Thyroid gland (tissue), 4 donors: ENCODE measurements at places on chromosomes 7 and 10.
A peak's percentile ranks its signal among the peaks of the same experiment; 100 is the strongest.

- H3K4me3 ChIP-seq, result no peak overlapping the region
- no peaks in the 10 kb centered on the region for H3K27me3 ChIP-seq
- H3K27ac ChIP-seq, result no peak overlapping the region
- peaks cover 4% of the 10 kb centered on the region for H3K4me1 ChIP-seq
Measured at GRCh38 chr7:30738026-30738915, 13.7 kb upstream of the INMT start.

- H3K4me3 ChIP-seq, result no peak overlapping the region
- no peaks in the 10 kb centered on the region for H3K4me1 ChIP-seq
- H3K27me3 ChIP-seq, result no peaks in the 10 kb centered on the region
- no peaks in the 10 kb centered on the region for H3K36me3 ChIP-seq
- no peak overlapping the region for H3K27ac ChIP-seq
- DNase-seq, result no peak
Measured at GRCh38 chr7:115642194-115642593, 388.4 kb downstream of the TFEC start.

DNA sequence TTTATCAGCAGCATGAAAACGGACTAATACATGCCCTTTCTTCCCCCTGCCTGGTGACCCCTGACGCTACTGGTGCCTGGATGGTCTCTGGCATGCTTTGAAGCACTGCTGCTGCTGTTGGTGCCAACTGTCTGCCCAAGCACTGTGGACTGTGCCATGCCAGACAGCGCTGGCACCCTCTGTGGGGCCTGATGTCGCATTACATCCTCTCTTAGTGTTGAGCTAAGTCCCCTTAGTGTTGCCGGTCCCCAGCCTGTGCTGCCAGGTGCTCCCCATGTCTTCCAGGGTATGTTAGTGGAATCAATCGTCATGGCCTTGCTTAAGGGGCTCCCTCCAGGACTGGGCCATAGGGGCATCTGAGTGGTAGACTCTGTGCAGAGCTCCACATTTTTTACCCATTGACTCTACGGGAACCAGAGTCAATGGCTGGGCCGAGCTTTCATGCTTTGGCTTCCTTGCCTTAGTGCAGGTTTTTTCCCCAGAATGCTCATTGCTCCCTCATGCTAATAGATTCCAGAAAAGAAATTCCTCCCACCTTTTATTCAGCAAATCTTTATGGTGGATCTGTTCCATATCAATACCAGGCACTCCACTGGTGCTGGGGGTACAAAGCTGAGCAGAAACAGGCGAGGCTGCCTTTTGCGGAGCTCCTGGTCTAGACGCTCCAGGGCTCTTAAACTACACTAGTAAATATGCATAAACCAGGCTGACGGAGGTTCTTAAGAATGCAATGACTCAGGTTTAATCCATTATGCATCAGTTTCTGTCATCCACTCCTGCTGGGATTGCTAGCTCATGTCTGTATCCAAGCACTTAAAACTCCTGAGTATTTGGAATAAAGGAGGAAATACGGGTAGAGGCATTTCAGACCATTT is 21.8 kb upstream of the MRC1 start:
- DNase-seq, result no peak
- H3K36me3 ChIP-seq, result no peaks in the 10 kb centered on the region
- H3K4me3 ChIP-seq, result no peak overlapping the region
- H3K27me3 ChIP-seq, result no peaks in the 10 kb centered on the region
- no peak overlapping the region for H3K27ac ChIP-seq

DNA sequence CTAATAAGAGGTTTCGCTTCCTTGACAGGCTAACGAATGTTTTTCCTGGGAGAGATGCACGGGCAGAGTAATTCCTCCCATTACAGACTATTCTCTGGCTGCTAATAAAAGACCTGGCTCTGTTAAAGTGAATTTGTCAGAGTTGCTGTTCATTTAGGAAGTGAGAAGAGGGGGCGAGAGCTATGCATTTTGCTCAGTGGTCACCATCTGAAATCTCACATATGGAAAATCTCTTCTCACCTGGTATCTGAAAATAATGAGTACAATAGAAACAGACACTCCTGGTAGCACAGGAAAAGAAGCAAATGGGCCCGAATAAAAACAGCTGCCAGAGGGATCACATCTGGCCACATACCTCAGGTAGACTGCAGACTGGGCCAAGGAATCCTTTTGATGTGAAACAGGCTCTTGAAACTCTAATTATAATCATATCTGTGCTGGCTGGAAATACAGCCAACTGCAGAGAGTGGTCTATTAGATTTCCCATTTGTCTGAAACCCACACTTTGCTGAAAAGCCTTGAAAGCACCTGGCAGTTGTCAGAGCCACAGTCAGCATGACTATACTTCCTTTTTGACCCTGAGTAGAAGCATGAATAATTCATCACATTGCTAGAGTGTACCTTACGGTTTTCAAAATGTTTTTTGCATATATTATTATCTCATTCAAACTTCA is 33.6 kb downstream of the AOAH start:
- no peaks in the 10 kb centered on the region for H3K4me1 ChIP-seq
- H3K36me3 ChIP-seq, result no peaks in the 10 kb centered on the region
- no peak overlapping the region for H3K4me3 ChIP-seq

- H3K4me1 ChIP-seq, result peaks cover 2% of the 10 kb centered on the region
- H3K4me3 ChIP-seq, result no peak overlapping the region
- no peak overlapping the region for H3K27ac ChIP-seq
- H3K27me3 ChIP-seq, result no peaks in the 10 kb centered on the region
- no peak for DNase-seq
Measured at GRCh38 chr10:7311218-7311849, 99.5 kb downstream of the SFMBT2 start.

GRCh38 chr10:108663587-108663986 is 1259.7 kb downstream of the XPNPEP1 start:
- no peak overlapping the region for H3K4me3 ChIP-seq
- H3K27ac ChIP-seq, result no peak overlapping the region
- H3K27me3 ChIP-seq, result no peaks in the 10 kb centered on the region
- no peaks in the 10 kb centered on the region for H3K36me3 ChIP-seq
- no peak for DNase-seq
- no peaks in the 10 kb centered on the region for H3K4me1 ChIP-seq

DNA sequence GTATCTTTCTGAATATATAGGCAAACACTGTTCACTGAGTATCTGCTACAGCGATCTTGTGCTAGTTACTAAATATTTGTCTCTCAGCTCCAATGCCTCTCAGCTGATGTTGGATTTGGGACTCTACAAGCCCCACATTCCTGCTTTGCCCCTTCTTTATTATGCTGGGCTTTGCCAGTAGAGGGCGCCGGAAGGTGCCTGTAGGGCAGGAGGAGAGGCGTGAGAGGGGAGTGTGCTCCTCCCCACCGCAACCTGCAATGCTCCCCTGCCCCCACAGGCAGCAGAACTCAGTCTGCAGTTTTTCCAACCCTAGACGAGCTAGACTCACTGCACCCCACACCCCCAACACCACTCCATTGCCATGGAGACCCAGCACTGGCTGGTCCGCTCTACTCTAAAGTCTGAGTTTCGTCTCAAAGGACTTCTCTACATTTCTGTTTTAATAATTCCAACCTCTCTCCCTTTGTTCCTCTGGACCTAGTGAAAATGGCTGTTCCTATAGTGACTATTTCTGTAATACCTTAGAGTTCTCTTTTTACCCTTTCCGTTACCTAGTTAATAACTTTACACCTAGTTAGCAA is 337.6 kb downstream of the CCSER2 start:
- H3K36me3 ChIP-seq, result no peaks in the 10 kb centered on the region
- H3K4me3 ChIP-seq, result no peak overlapping the region
- H3K27me3 ChIP-seq, result no peaks in the 10 kb centered on the region
- no peak overlapping the region for H3K27ac ChIP-seq
- peaks cover 14% of the 10 kb centered on the region for H3K4me1 ChIP-seq

- no peaks in the 10 kb centered on the region for H3K4me1 ChIP-seq
- DNase-seq, result no peak
- H3K27me3 ChIP-seq, result no peaks in the 10 kb centered on the region
- H3K36me3 ChIP-seq, result no peaks in the 10 kb centered on the region
- no peak overlapping the region for H3K27ac ChIP-seq
Measured at GRCh38 chr10:62005687-62006086, 104.2 kb downstream of the ARID5B start.

GRCh38 chr10:96345222-96345621 is 13.6 kb downstream of the OPALIN start:
- no peak overlapping the region for H3K27ac ChIP-seq
- no peaks in the 10 kb centered on the region for H3K36me3 ChIP-seq
- no peaks in the 10 kb centered on the region for H3K27me3 ChIP-seq
- no peaks in the 10 kb centered on the region for H3K4me1 ChIP-seq
- H3K4me3 ChIP-seq, result no peak overlapping the region

DNA sequence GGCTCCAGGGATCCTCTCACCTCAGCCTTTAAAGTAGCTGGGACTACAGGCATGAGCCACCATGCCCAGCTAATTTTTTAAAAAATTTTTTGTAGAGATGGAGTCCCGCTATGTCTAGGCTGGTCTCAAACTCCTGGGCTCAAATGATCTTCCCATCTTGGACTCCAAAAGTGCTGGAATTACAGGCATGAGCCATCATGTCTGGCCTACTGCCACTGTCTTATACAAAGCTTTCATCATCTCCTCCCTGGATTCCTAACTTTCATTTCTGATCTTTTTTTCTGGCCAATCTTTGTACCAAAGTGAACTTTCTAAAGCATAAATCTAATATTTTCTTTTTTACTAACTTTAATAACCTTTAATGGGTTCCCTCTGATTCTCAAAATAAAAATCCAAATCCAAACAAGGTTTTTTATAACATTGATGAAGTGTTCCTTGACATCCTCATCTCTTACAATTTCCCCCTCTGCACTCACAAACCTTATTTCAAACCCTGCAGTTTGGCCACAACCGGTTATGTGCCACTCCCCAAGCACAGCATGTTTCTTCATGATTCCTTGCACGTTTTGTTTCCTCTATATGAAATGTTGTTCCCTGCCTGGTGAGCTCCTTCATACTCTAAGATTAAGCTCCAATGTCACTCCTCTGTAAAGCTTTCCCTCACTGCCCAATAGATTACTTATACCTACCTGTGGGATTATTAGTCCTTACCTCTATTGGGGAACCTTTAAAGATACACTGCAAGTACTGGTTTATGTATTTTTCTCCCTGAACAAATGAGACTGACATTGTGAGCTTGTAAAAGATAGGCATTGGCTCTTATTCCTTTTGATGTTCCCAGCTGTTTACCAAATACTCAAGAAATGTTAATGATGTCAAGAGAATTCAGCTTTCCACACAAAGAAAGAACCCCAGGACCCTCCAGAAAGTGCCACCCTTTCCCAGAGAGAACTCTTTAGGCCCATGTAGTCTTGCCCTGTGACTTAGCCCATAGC is 101.7 kb downstream of the HOXA1 start:
- H3K27ac ChIP-seq, result no peak overlapping the region
- no peaks in the 10 kb centered on the region for H3K4me1 ChIP-seq
- no peak overlapping the region for H3K4me3 ChIP-seq
- no peaks in the 10 kb centered on the region for H3K36me3 ChIP-seq
- no peaks in the 10 kb centered on the region for H3K27me3 ChIP-seq

- DNase-seq, result no peak
- no peaks in the 10 kb centered on the region for H3K27me3 ChIP-seq
- H3K27ac ChIP-seq, result no peak overlapping the region
- no peak overlapping the region for H3K4me3 ChIP-seq
- no peaks in the 10 kb centered on the region for H3K4me1 ChIP-seq
- no peaks in the 10 kb centered on the region for H3K36me3 ChIP-seq
Measured at GRCh38 chr10:116857156-116857555, 7.9 kb downstream of the ENO4 start.

GRCh38 chr10:102196893-102197292 is 29.2 kb upstream of the ELOVL3 start:
- H3K4me3 ChIP-seq, result no peak overlapping the region
- no peaks in the 10 kb centered on the region for H3K36me3 ChIP-seq
- no peak overlapping the region for H3K27ac ChIP-seq
- no peaks in the 10 kb centered on the region for H3K27me3 ChIP-seq
- DNase-seq, result no peak
- H3K4me1 ChIP-seq, result no peaks in the 10 kb centered on the region

DNA sequence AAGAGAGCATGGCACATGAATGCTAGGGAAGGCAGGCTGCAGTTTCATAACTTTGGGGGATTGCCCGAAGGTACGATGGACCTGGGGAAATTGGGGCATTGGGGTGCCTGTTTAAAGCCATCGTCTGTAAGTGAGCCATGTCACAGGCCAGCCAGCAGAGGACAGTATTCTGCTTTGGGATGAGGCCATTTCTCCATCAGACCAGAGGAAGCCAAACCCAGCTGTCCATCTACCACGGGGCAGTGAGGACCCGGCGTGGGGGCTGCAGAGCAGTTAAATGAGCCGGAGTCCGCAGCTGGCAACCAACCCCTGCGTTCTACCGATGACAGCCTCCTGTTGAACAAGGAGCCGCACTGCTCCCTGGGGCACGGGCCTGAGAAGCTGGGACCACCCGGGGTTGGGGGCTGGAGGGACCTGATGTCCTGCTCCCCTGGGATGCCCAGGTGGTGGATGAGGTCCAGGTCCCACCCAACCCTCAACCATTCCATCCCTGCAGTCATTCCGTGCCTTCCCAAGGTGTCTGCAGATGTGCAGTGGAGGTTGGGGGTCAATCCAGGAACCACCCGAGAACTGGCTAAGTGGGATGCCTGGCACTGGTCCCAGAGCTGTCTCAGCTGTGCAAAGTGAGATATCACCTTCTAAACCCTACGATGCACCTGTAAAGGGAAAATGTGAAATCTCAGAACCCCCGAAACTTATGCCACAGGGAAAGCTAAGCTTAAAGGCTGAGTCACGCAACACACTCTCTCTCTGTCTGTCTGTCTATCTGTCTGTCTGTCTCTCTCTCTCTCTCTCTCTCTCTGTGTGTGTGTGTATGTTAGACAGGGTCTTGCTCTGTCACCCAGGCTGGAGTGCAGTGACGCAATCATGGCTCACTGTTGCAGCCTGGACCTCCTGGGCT is 12.1 kb upstream of the RHBDD2 start:
- H3K27ac ChIP-seq, result no peak overlapping the region
- H3K4me1 ChIP-seq, result peaks cover 3% of the 10 kb centered on the region
- no peaks in the 10 kb centered on the region for H3K27me3 ChIP-seq
- DNase-seq, result peak; percentile 59
- no peaks in the 10 kb centered on the region for H3K36me3 ChIP-seq

GRCh38 chr10:123038782-123039631 is 30.2 kb downstream of the ACADSB start:
- H3K27ac ChIP-seq, result no peak overlapping the region
- DNase-seq, result no peak
- no peaks in the 10 kb centered on the region for H3K27me3 ChIP-seq
- no peaks in the 10 kb centered on the region for H3K36me3 ChIP-seq
- H3K4me1 ChIP-seq, result no peaks in the 10 kb centered on the region

- no peaks in the 10 kb centered on the region for H3K27me3 ChIP-seq
- H3K36me3 ChIP-seq, result no peaks in the 10 kb centered on the region
- DNase-seq, result no peak
Measured at GRCh38 chr7:22142572-22142971, 196.9 kb upstream of the CDCA7L start.

- no peaks in the 10 kb centered on the region for H3K27me3 ChIP-seq
- no peaks in the 10 kb centered on the region for H3K36me3 ChIP-seq
- no peak overlapping the region for H3K27ac ChIP-seq
- DNase-seq, result no peak
Measured at GRCh38 chr10:36194276-36194675, 552.2 kb upstream of the FZD8 start.

GRCh38 chr10:24756283-24756682 is 32.6 kb upstream of the ARHGAP21 start:
- H3K36me3 ChIP-seq, result no peaks in the 10 kb centered on the region
- no peaks in the 10 kb centered on the region for H3K27me3 ChIP-seq
- no peaks in the 10 kb centered on the region for H3K4me1 ChIP-seq
- DNase-seq, result no peak
- H3K4me3 ChIP-seq, result no peak overlapping the region

GRCh38 chr10:9545073-9545472 is 1472.6 kb upstream of the CELF2 start:
- no peaks in the 10 kb centered on the region for H3K36me3 ChIP-seq
- no peak overlapping the region for H3K27ac ChIP-seq
- H3K4me1 ChIP-seq, result no peaks in the 10 kb centered on the region
- H3K4me3 ChIP-seq, result no peak overlapping the region
- H3K27me3 ChIP-seq, result no peaks in the 10 kb centered on the region
- no peak for DNase-seq
